ENCODE measurements at places on chromosomes 7 and 10.

GRCh38 chr7:101913851-101914250 lies 96.4 kb downstream of the CUX1 start:
- DNase-seq, result no peak

DNA sequence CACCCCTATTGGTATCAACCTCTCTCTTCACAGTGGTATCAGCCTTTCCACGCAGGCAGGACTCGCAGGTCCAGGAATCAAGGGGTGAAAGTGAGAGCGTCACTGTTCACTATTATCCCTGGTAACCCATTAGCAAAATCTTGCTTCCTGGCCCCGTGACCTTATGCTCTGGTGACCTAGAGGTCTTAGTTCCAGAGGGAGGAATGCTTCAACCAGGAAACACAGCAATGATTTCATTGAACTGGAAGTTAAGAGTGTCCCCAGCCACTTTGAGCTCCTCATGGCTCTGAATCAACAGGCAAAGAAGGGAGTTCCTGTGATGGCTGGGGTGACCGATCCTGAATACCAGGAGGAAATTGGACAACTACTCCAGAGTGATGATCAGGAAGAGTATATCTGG lies 90.6 kb downstream of the CUL2 start:
- DNase-seq, result no peak

- no peak for DNase-seq
Observed at GRCh38 chr10:73922864-73923133, 11.9 kb downstream of the PLAU start.

DNA sequence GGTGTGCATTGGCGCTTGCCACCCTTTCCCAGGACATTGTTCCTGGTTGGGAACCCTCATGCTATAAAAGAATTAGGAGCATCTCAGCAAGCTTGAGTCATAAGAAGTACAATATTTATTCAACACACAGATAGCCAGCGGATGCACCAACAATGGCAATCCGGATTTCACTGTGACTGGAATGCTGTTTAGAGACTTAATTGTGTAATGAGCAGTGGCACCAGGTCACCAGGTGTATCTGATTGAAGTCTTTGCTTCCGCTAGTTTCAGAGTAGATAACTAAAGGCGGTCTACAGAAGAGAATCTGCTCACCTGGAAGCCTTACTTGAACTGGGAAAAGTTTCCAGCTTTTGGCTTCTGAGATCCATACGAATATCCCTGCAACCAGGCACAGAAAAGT lies 772.3 kb upstream of the GHITM start:
- DNase-seq, result no peak

- no peak for DNase-seq
Observed at GRCh38 chr10:80207768-80208370, 2.5 kb upstream of the ANXA11 start.

GRCh38 chr10:43863859-43864591 lies 215.3 kb upstream of the ZNF32 start:
- no peak for DNase-seq

- no peak for DNase-seq
Observed at GRCh38 chr10:31304291-31304970, 14.6 kb upstream of the ZEB1 start.

DNA sequence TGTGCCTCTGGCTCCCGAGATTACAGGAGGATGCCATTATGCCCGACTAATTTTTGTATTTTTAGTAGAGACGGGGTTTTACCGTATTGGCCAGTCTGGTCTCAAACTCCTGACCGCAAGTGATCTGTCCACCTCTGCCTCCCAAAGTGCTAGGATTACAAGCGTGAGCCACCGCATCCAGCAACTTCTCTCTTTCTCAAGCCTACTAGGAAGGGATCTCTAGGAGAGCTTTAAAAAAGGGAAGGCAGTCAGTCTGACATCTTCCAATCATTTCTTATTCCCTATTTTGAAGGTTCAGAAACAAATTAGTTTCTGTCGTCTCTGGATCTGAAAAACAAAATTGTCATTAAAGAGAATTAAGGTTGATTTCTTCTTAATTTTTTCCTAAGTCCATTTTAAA lies 2.5 kb upstream of the TMEM26 start:
- no peak for DNase-seq

GRCh38 chr10:12875100-12875499 lies 126.4 kb downstream of the CCDC3 start:
- DNase-seq, result no peak

DNA sequence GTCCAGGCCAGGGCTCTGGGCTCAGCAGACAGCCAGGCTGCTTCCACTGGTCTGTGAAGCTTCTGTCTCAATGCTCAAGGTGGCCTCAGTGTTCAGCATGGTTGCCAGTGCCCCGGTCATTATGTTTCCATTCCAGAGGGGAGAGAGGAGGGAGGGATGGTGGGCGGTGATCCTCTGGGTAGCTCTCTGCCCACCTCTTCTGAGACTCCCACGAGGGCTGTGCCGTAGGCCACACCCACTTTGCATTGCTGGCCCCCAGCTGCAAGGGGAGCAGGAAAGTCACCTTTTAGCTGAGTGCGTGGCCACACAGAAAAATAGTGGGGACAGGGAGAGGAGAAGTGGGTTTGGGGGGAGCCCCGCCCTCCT lies 42.5 kb downstream of the FOXK1 start:
- DNase-seq, result no peak

- DNase-seq, result no peak
Observed at GRCh38 chr10:95756809-95757684, 1.1 kb downstream of the ENTPD1 start.

- DNase-seq, result peak; percentile 23
Observed at GRCh38 chr10:106189292-106189691, 975.2 kb downstream of the SORCS1 start.

- DNase-seq, result no peak
Observed at GRCh38 chr7:152459724-152460251, 24.0 kb upstream of the KMT2C start.

DNA sequence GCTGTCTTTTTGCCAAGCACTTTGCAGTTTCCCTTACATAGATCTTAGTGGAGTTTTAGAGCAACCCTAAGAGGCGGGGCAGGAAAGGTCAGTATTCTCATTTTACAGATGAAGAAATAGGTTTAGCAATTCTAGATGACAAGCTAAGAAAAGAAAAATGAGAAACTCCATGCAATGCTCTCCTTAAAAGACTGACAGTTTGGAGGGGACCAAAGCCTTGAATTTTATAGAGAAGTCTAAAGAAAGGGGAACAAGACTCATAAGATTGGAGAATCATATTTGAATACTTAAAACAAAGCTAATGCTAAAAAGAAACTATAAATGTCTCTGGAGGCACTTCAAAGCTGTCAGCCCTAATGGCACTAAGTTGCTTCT lies 19.6 kb downstream of the CEP55 start:
- DNase-seq, result no peak

DNA sequence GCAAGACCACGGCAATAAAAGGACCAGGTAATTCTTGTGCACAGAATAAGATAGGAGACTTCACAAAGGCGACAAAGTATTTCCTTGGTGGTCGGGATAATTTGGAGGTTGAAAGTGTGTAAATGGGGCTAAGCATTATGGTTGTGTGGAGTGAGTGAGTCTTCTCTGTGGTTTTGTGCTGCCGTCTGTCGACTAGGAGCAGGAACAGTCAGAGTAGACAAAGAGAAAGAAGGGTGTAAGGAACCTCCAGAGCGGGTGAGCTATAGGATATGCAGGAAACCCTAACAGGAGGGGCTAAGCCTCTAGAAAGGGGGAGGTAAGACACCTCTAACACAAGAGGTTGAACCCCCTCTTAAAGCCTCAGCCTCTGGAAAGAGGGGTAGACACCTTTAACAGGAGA lies 201.6 kb downstream of the SH2D4B start:
- DNase-seq, result no peak

- DNase-seq, result no peak
Observed at GRCh38 chr10:98967601-98968000, 268.1 kb downstream of the HPSE2 start.

GRCh38 chr7:4235596-4235995 lies 446.5 kb upstream of the FOXK1 start:
- no peak for DNase-seq

DNA sequence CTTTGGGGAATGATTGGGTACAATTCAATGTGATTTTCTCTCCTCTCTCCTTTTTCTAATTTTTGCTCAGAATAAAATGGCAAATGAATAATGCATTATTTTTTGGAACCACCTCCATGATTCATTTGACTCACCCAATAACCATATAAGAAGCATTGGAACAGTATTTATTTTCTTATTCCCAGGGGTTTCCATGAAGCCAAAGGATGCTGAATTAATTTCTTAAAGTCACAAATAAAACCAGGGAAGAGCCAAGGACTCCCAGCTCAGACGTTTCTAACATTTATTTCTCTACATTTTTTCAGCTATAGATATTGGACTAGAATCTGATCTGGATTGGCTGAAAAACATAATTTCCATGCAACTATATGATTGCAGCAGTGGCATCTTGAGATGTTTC lies 735.2 kb upstream of the ANKRD30A start:
- DNase-seq, result no peak

GRCh38 chr10:96321822-96322221 lies 17.6 kb downstream of the DNTT start:
- DNase-seq, result peak; percentile 24

GRCh38 chr10:92995509-92995908 lies 65.1 kb upstream of the CYP26C1 start:
- no peak for DNase-seq

DNA sequence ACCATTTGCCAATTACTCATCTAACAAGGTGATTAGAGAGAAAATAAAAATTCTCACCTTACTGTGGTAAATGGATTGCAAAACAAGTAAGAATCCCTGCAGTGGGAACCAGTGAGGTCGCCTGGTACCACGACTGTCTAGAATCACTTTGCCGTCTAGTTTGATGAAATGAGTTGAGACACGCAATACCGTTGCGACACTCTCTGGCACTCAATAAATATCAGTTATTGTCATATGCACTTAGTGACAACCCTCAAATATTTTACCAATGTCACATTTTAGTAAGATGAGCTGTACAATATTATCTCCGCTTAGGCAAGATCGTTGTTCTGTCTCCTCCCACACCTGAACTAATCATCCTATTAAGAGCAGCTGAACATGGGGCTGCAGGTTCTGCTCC lies 114.4 kb upstream of the ADARB2 start:
- no peak for DNase-seq

- no peak for DNase-seq
Observed at GRCh38 chr7:103129702-103130549, 19.0 kb downstream of the NAPEPLD start.

- DNase-seq, result no peak
Observed at GRCh38 chr7:46156086-46156485, 235.0 kb upstream of the IGFBP3 start.

DNA sequence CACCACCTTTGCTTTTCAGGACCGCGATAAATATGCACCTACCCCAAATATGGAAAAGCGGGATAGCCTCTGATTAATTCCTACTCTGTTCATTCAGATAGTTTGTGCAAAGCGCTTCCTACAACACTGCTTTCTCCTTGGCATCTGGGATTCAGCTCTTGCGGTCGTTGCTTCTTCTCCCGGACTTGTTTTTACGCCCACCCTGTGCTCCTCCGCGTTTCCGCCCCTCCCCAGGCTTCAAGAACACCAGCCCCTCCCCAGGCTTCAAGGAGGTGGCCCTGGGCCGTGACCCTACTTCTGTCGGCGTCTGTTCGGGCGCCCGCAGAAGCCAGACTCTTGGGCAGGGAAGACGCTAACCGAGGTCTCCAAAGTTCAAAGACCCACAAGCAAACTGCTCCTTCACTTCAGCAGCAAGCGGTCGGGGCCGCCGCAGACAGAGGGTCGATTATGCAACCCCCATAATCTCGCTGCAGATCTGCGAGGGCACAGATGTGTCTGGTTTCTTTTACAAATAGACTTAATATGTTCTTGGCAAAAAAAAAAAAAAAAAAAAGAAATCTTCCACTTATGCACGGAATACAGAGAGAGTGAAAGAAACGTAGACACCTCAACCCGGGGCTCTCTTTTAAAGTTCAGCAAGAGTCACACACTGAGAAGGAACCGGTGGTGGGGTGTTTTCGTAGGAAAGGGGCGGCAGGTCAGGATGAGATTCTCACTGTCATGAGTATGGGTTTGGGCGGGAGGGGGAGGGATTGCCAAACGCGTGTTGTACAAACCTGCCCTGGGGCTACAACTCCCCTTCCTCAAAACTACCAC lies 1.9 kb downstream of the DLX5 start:
- DNase-seq, result no peak

GRCh38 chr7:112669306-112669705 lies 120.9 kb downstream of the TMEM168 start:
- DNase-seq, result no peak

GRCh38 chr10:7054915-7055314 lies 355.9 kb downstream of the SFMBT2 start:
- DNase-seq, result no peak

DNA sequence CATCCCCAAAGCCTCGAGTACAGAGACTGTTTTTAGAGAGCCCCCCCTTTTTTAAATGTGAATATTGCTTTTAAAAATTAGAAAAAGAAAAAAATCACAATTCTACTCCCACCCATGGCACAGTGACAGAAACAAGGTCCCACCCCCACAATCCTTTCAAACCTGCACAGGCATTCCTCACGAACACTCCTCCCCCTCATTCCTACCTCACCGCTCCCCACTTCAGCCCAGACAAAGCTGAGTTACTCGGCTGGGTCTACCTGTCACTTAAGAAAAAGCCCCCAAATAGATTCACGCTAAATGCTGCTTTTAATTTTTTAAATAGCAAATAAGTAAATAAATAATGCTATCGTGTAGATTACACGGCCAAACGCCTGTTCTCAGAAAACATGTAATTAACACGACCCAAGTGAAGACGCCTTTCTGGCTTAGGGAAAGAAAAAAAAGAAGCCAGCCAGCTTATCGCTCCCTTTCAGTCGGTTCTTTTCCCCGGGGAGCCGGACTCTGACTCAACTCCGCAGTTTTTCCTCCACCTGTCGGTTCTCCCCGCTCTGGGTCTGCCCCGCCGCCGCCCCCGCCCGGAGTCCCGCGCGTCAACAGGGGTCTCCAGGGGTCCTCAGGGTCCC lies 739 bp downstream of the MPP7 start:
- DNase-seq, result no peak

DNA sequence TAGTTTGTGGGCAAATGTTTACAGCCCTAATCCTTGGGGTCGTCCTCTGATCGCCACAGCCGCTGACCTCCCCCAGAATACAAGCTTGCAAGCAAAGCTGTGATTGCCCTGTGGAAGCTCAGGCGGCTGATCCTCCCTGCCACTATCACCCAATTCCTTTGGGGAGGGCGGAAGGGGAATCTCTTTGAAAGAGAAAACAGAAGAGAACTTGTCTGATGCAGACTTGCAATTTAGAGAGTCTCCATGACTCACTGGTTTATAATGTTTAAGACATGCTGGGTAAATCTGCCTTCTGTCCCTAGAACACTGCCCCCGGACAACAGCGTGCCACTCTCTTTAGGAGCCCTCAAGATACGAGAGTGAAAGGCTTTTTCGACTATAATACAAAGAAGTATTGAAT lies 75.5 kb downstream of the NRP1 start:
- no peak for DNase-seq

- peak; percentile 79 for DNase-seq
Observed at GRCh38 chr7:74401137-74401859, 52.4 kb upstream of the GTF2IRD1 start.

- DNase-seq, result no peak
Observed at GRCh38 chr7:117019287-117019686, 66.0 kb downstream of the ST7 start.

- DNase-seq, result no peak
Observed at GRCh38 chr10:91144961-91145360, 75.5 kb upstream of the PCGF5 start.

Data from activated CD4-positive, alpha-beta T cell treated with anti-CD3 and anti-CD28 coated beads for 48 hours (primary cell).